ENCODE measurements at places on chromosomes 7 and 10. TPM values are rescaled to one million over a fixed set of nuclear protein-coding genes. Genes with fewer than 3 reads are reported as not detected.

SLIT1 gene
- total RNA-seq, result 25.5 TPM

LYZL2 gene
- total RNA-seq, result not detected

ADAM8 gene
- total RNA-seq, result 16.3 TPM

PRKAR2B gene
- total RNA-seq, result 20.3 TPM

CTAGE6 gene
- total RNA-seq, result not detected

SPDYE5 gene
- not detected for total RNA-seq

SLC4A2 gene
- total RNA-seq, result 208 TPM

AASS gene
- total RNA-seq, result 70.2 TPM

DNA sequence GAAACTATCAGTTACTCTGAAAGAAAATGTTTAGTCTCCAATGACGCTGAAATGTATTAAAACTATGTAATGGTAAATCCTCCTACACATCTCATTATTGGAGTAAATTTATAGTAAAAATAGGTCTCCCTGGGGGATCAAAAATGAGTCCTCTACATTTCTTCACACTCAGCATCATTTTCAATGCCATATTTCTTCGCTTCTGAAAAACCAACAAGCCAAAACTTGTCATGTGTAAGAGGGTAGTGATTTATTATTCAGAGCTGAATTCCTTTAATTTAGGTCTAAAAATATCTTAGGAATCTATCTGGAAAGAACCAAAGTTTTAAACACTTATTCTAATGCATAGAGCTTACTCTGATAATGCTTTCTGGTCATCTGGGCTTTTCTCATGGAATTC is 3.0 kb downstream of the PDK4 start:
- no peaks in the 10 kb centered on the region for H3K27me3 ChIP-seq
- no peak overlapping the region for H3K4me3 ChIP-seq
- H3K36me3 ChIP-seq, result peaks cover 19% of the 10 kb centered on the region

- H3K4me3 ChIP-seq, result no peak overlapping the region
- no peak for DNase-seq
- H3K27me3 ChIP-seq, result no peaks in the 10 kb centered on the region
- no peaks in the 10 kb centered on the region for H3K36me3 ChIP-seq
These were observed 219.3 kb downstream of the SKAP2 start for GRCh38 chr7:26645121-26645520.

- H3K4me1 ChIP-seq, result peaks cover 3% of the 10 kb centered on the region
- no peaks in the 10 kb centered on the region for H3K27me3 ChIP-seq
- DNase-seq, result no peak
- no peak overlapping the region for H3K4me3 ChIP-seq
- H3K27ac ChIP-seq, result no peak overlapping the region
These were observed 5.4 kb upstream of the SUV39H2 start for GRCh38 chr10:14873090-14873760.

- H3K36me3 ChIP-seq, result peaks cover 5% of the 10 kb centered on the region
- H3K4me1 ChIP-seq, result peaks cover 29% of the 10 kb centered on the region
These were observed 569.5 kb upstream of the LRRN3 start for GRCh38 chr7:110521357-110521911.

DNA sequence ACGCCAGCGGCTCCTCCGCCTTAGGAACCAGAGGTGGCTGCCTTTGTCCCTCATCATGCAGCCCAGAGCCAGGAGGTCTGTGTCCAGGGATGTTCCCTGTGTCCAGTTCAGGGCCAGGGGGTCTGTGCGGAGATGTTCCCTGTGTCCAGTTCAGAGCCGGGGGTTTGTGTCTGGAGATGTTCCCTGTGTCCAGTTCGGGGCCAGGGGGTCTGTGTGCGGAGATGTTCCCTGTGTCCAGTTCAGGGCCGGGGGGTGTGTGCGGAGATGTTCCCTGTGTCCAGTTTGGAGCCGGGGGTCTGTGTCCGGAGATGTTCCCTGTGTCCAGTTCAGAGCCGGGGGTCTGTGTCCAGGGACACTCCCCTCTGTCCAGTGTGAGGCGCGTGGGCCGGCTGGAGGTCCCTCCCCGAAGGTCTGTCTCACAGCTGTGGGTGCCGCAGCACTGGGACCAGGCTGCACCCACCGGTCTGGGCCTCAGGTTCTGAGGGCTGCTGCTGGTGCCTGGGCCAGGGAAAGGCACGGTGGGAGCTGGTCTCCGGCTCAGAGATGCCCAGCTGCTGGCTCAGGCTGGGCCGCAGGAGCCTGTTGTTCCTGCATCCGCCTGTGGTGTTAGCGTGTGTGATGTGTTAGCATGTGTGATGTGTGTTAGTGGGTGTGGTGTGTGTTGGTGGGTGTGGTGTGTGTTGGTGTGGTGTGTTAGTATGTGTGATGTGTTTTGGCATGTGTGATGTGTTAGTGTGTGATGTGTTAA is 67.9 kb upstream of the CFAP46 start:
- no peaks in the 10 kb centered on the region for H3K36me3 ChIP-seq
- DNase-seq, result no peak
- no peak overlapping the region for H3K27ac ChIP-seq
- H3K4me3 ChIP-seq, result no peak overlapping the region
- H3K4me1 ChIP-seq, result no peaks in the 10 kb centered on the region
- peaks cover 3% of the 10 kb centered on the region for H3K27me3 ChIP-seq

GRCh38 chr10:29613196-29613595 is 21.6 kb downstream of the SVIL start:
- no peak for DNase-seq
- peaks cover 6% of the 10 kb centered on the region for H3K4me1 ChIP-seq
- no peak overlapping the region for H3K4me3 ChIP-seq
- H3K27ac ChIP-seq, result no peak overlapping the region
- no peaks in the 10 kb centered on the region for H3K27me3 ChIP-seq

- H3K27me3 ChIP-seq, result peaks cover 24% of the 10 kb centered on the region
- H3K4me1 ChIP-seq, result peaks cover 31% of the 10 kb centered on the region
- H3K36me3 ChIP-seq, result no peaks in the 10 kb centered on the region
These were observed 833 bp downstream of the GDF2 start for GRCh38 chr10:47323087-47323486.

DNA sequence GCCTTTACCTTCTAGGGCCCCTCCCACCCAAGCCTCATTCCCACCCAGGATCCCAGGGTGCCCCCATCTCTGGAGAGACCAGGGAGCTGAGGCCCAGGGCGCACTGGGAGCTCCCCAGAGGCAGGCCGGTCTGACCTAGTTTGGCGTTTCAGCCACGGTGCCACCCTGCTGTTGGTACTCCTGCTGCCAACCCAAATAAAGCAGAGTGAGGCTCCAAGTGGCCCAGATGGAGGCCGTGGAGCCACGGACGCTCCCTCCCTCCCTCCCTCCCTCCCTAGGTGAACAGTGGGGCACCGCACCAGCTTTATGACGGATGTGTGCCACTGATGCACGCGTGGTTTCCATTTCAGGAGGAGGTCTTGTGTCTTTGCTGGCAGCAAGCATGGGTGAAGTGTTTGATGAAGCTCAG is 1.8 kb downstream of the INPP5A start:
- H3K4me3 ChIP-seq, result peak overlapping the region; percentile 87
- H3K4me1 ChIP-seq, result peaks cover 29% of the 10 kb centered on the region
- no peaks in the 10 kb centered on the region for H3K36me3 ChIP-seq
- no peak overlapping the region for H3K27ac ChIP-seq
- H3K27me3 ChIP-seq, result peaks cover 7% of the 10 kb centered on the region

DNA sequence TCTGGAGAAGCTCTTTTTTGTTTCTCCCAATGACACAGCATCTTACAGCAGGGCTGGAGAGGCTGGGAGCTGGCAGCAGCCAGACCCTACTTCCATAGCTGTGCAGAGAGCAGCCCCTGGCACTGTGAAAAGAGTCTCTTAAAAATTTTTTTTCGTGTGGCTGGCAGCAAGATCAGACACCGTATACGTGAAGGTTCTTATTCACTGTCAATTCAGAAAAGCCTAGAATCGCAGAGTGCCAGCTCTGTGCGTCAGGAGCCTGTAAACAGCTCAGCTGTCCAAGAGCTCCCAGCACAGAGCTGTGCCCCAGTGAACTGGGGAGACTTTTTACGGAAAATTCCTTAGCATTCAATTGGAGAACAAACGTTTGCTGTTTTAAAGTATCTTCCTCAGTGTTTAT is 6.5 kb downstream of the BAG3 start:
- H3K36me3 ChIP-seq, result peaks cover 8% of the 10 kb centered on the region
- H3K27me3 ChIP-seq, result no peaks in the 10 kb centered on the region
- H3K4me1 ChIP-seq, result peaks cover 21% of the 10 kb centered on the region
- no peak for DNase-seq

- DNase-seq, result no peak
- no peak overlapping the region for H3K27ac ChIP-seq
- peaks cover 70% of the 10 kb centered on the region for H3K27me3 ChIP-seq
- no peaks in the 10 kb centered on the region for H3K36me3 ChIP-seq
- no peak overlapping the region for H3K4me3 ChIP-seq
These were observed 2.1 kb downstream of the ITIH5 start for GRCh38 chr10:7664707-7665106.

DNA sequence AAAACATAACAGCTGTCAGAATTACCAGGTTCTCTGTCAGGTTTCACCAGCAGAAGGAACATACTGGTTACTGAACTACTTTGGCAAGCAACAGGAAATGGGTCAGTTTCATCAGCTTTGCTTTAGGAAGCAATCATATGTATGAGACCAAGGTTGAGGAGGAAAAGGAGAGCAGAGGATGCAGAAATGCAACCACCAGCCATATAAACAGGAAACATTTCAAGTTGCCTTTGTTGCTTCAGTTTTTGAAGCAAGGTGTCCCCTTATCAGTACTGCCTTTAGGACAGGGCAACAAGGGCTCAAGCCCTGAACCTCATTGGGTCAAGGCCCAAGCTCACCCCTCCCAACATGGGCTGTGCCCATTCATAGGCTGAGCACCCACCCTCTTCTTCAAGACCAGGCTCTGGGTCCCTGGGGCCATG is 10.2 kb downstream of the HIPK2 start:
- peaks cover 16% of the 10 kb centered on the region for H3K36me3 ChIP-seq
- H3K4me1 ChIP-seq, result peaks cover 48% of the 10 kb centered on the region
- H3K4me3 ChIP-seq, result no peak overlapping the region
- no peaks in the 10 kb centered on the region for H3K27me3 ChIP-seq
- peak overlapping the region; percentile 68 for H3K27ac ChIP-seq

GRCh38 chr10:33871061-33871956 is 536.8 kb upstream of the NRP1 start:
- H3K4me1 ChIP-seq, result peaks cover 3% of the 10 kb centered on the region
- DNase-seq, result no peak
- H3K27ac ChIP-seq, result no peak overlapping the region
- no peak overlapping the region for H3K4me3 ChIP-seq

- H3K4me1 ChIP-seq, result no peaks in the 10 kb centered on the region
- no peak overlapping the region for H3K27ac ChIP-seq
- no peak for DNase-seq
- no peaks in the 10 kb centered on the region for H3K36me3 ChIP-seq
These were observed 38.2 kb upstream of the CFAP46 start for GRCh38 chr10:132980426-132981172.

DNA sequence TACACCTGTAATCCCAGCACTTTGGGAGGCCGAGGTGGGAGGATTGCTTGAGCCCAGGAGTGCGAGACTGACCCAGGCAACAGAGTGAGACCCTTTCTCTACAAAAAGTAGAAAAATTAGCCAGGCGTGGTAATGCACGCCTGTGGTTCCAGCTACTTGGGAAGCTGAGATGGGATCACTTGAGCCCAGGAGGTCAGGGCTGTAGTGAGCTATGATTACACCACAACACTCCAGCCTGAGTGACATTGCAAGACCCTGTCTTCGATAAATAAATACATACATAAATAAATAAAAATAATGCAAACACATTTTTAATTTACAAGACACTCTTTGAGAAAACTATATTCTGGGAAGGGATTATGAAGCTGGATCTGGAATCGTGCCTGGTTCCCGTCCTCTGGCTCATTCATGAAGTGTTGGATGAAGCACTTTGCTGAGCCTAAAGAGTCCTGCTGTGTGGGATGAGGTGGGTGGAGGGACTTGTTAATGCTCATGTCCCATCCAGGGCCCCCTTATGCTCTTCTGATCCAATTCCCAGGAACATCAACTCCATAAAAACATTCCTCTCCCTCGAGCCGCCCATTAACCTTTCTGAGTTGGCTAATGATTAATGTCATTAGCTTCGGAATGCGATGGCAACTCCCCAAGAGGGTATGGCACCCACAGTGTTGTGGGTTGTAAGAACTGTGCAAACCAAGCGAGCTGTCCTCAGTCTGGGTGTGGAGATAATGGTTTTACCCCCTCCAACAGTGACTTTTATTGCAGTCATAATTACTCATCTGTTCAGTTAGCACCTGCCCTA is 236.3 kb downstream of the BAMBI start:
- no peaks in the 10 kb centered on the region for H3K27me3 ChIP-seq
- peak overlapping the region; percentile 31 for H3K27ac ChIP-seq
- H3K4me1 ChIP-seq, result peaks cover 24% of the 10 kb centered on the region
- no peak for DNase-seq

DNA sequence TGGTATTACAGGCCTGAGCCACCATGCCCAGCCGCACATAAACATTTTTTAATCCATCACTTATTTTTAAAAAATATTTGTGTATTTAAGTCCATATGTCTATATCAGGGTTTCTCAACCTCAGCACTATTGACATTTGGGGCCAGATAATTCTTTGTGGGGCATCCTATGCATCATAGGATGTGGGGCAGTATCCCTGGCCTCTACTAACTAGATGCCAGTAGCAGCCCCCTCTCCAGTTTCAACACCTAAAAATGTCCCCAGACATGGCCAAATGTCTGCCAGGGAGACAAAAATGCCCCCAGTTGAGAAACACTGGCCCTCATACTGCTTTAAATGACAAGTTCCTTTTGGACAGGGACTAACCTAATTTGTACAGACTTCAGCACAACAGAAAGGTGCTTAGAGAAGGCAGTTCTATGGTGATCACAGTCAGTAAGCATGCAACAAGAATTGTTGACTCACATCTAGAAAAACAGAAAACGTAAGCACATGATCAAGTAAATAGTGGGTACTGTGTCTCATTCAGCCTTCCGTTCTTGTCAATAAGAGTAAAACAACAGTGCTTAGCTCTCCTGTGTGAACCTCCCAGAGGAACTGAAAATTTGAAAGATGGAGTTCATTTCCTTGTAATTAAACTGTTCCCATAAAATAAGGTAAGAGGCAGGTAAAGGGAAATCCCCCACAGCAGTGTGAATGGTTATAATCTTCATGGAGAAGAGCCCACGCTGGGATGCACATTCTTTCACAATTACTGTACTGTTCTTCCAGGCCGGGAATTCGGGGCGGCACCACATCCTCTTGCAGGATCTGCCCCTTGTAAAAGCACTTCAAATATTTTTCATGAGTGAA is 17.3 kb upstream of the ADRB1 start:
- H3K4me3 ChIP-seq, result no peak overlapping the region
- no peak overlapping the region for H3K27ac ChIP-seq
- no peaks in the 10 kb centered on the region for H3K36me3 ChIP-seq
- peaks cover 52% of the 10 kb centered on the region for H3K27me3 ChIP-seq
- no peak for DNase-seq
- H3K4me1 ChIP-seq, result peaks cover 13% of the 10 kb centered on the region

GRCh38 chr10:115918812-115919211 is 354.2 kb downstream of the GFRA1 start:
- no peaks in the 10 kb centered on the region for H3K27me3 ChIP-seq
- no peak overlapping the region for H3K4me3 ChIP-seq
- no peak overlapping the region for H3K27ac ChIP-seq
- H3K4me1 ChIP-seq, result no peaks in the 10 kb centered on the region

- no peak overlapping the region for H3K4me3 ChIP-seq
- H3K27ac ChIP-seq, result no peak overlapping the region
- peaks cover 1% of the 10 kb centered on the region for H3K36me3 ChIP-seq
- H3K4me1 ChIP-seq, result no peaks in the 10 kb centered on the region
- no peaks in the 10 kb centered on the region for H3K27me3 ChIP-seq
These were observed 106.1 kb upstream of the SP8 start for GRCh38 chr7:20892776-20893175.

- DNase-seq, result no peak
- H3K27me3 ChIP-seq, result peaks cover 3% of the 10 kb centered on the region
- no peak overlapping the region for H3K4me3 ChIP-seq
These were observed 48.8 kb upstream of the SMNDC1 start for GRCh38 chr10:110353244-110354119.
